NCI-H774 (cell line): ENCODE measurements at places on chromosomes 5 and 9.
A peak's percentile ranks its signal among the peaks of the same experiment; 100 is the strongest.

DNA sequence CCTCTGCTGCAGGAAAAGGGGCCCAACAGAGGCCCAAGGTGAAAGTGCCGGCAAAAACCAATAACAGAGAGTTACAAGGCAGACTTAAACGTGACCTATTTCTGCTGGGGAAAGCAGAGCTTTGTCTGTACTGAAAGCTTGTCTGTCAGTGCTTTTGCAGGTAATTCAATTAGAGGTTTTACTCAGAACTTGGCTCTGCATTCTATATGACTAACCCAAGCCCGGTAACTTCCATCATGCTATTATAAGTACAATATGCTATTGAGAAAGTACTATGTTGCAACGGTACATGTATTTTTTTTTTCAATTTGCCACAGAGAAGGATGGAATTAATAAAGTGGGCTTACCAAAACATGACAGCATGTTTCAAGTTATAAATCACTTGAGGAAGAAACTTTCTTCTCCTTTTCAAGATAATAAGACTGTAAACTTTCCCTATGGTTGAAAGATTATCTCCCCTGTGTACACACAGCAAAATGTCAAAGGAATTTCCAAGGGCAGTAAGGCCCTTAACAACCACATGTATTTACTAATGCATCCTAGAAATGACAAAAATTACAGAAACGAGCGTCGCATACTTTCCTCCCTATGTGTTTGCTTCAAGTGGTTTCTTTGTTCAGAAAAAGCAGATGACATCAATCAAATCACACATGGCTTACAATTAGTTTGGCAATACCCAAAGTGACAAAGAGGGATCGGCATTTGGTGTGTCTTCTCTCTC lies 282.4 kb downstream of the EFNA5 start:
- no peak for DNase-seq

DNA sequence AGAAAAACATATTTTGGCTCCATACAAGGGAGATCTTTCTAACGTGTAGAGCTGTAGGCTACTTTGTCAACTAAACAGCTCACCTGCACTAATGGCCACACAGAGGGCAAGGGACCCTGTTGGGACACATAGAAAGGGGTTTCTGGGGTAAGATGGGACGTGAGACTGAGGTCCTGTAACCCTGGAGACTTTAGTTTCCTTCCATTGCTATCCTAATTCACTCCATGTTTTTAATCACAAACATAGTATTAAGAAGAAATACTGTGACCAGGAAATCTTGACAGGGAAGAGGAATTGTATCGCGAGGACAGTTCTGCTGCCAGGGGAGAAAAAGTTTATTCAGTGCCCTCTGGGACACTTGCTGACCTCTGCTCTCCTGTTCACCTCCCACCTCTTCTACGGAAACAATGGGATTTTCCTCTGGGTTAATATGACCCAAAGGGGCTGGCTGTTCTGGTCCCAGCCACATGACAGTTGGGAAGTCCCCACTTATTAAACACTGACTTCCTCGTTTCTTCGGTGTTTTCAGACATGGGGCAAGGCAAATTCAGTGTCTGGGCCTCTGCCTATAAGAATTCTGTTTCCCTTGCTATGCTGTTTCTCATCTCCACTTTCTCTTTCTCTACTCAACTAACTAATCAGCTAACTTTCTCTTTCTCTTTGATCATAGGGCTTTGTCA lies 106.9 kb upstream of the SEMA6A start:
- DNase-seq: no peak

DNA sequence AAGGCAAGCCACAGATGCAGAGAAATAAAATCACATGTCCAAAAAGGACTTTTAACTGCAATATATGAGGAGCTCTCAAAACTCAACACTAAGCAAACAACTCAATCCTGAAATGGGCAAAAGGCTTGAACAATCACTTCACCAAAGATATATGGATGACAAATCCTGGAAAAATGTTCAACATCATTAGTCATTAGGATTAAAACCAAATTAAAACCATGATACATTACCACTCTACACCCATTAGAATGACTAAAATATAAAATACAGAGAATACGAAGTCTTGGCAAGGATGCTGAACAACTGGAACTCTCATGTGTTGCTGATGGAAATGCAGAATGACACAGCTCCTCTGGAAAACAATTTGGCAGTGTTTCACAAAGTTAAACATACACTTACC lies 277.4 kb downstream of the TLE1 start:
- no peak for DNase-seq

DNA sequence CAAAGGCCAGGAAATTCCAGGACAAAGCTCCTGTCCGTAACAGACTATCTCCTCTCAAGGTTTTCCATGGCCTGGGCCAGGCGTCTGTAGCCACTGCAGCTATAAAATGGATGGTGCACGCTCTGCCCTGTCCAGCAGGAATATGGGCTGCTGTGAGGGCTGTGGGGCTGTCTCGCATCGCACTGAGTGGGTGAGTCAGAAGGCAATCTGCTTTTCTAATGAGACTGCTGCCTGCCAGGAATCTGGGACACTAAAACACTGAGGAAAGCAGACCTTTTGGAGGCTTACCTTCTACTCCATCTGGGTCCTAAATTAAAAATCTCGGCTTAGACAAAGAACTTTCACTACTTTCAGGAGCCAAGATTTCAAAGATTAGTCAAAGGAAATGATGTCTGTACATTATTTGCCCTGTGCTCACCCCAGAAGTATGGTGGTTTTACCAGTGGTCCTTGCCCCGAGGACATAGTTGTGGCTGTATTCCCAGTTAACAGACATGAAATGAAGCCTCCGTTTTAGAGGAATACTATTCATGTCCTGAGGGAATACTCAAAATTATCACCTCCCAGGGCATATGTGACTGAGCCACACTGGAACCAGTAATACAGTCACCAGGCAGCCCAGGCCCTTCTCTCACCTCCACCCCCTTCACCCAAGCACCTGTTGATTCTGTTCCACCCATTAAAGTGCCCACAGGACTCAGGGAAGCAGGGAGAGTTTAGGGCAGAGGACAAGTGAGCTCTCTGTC lies 56.4 kb downstream of the PFDN1 start:
- DNase-seq: no peak

DNA sequence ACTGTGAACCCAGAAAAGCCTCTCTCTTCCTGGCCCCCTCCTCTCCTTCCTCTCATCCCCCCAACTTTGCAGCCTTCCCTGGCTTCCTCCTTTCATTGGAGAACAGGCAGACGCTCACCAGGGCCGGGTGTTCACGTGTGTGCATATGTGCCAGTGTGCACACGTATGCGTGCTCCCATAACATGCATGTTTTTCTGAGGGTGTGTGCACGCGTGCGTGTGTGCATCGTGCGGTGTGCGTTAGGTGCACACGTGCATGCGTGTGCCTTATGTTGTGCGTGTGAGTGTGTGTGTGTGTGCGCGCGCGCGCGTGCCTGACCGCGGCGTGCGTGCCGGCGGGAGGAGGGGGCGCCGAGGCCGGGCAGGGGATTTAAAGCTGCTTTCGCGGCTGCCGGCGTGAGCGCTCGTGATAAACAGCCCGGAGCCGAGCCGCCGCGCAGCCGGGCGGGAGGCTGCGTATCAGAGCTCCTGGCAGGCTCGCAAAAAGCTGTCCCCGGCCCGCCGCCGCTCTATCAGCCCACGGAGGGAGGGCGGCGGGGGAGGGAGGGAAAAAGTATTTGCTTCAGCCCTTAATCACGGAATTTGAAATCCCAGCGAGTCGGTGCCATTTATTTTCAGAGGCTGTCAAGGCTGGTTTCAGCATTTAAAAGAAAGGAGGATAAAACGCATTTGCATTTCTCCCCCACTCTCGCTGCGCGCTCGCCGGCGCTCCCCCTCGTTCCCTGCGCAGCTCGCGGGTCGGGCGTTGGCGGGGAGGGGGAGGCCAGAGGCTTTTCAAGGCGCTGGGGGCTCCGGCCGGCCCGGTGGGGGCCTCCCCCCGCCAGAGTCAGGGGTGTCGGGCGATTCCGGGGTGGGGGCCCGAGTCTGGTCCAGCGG lies 183.9 kb downstream of the C9orf50 start:
- no peak for DNase-seq

GRCh38 chr9:116269250-116269649 lies 115.7 kb downstream of the PAPPA start:
- no peak for DNase-seq

- no peak for DNase-seq
Measured at GRCh38 chr5:124952566-124952965, 206.1 kb upstream of the ZNF608 start.

GRCh38 chr5:54470128-54470527 lies 14.6 kb downstream of the HSPB3 start:
- no peak for DNase-seq

- DNase-seq: no peak
Measured at GRCh38 chr5:167271081-167271480, 1020.4 kb upstream of the WWC1 start.

DNA sequence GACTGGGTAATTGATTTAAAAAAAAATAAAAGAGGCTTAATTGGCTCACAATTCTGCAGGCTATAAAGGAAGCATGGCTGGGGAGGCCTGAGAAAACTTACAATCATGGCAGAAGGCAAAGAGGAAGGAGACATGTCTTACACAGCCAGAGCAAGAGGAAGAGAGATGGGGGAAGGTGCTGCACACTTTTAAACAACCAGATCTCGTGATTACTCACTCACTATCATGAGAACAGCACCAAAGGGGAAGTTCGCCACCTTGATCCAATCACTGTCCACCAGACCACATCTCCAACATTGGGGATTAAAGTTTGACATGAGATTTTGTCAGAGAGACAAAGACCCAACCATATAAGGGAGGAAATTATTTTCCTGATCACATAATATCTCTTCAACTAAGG lies 138.8 kb upstream of the NR4A3 start:
- DNase-seq: no peak

- DNase-seq: no peak
Measured at GRCh38 chr9:27672718-27673117, 99.4 kb upstream of the C9orf72 start.

DNA sequence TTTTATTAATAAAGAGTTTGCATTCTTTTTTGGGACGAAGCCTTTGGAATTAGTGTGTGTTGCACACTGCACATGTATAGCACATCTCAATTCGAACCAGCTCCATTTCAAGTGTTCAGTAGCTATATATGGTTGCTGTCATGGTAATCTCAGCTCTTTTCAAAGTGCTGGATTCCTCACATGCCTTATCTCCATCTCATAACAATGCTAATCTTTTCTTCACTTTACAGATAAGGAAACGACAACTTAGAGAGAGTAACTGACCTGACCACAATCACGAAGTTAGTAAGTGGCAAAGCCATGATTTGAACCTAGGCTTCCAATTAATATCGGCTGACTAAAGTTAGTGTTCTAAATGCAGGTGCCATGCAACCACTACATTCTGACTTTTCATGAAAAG lies 204.8 kb upstream of the RASEF start:
- no peak for DNase-seq

GRCh38 chr5:109324931-109325330 lies 84.8 kb downstream of the PJA2 start:
- no peak for DNase-seq

- DNase-seq: no peak
Measured at GRCh38 chr5:136210259-136210658, 17.3 kb upstream of the SMIM32 start.

GRCh38 chr5:148998174-148998797 lies 64.6 kb downstream of the SH3TC2 start:
- DNase-seq: peak; percentile 36

- DNase-seq: no peak
Measured at GRCh38 chr9:99385814-99386279, 163.8 kb downstream of the SEC61B start.

DNA sequence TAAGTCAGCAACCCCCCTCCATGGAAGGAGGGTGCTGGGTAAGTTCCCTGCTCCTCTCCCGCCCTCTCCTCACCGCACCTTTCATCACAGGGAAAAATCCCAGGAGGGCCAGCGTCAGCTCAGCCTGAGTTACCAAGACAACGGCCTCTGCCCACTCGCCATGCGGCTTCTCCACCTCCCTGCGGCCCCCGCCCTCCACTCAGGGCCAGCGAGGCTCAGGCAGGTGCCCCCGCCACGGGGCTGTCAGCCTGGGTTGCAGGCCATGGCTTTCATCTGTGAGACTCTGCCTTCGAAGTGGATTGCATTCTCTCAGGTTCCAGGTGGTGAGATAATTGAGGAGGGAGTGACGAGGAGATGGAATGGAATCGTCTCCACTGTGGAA lies 27.2 kb upstream of the LAMC3 start:
- DNase-seq: no peak

DNA sequence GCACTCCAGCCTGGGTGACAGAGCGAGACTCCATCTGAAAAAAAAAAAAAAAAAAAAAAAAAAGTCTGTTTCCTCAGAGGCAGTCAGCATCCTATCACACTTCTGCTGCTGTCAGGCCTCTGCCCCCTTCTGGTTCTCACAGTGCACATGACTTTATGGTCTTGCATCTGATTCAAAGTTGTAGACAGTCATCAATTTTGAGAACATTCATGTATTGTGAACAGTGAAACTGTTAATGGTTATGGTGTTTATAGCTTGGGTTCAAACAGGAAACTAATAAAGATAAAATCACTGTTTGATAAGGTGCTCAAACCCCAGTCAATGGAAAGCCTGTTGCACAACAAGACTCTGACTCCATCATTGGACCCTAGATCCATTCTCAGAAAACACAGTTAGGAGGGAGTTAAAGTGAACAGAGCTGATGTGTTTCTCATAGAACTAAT lies 61.4 kb downstream of the FOXD1 start:
- no peak for DNase-seq

DNA sequence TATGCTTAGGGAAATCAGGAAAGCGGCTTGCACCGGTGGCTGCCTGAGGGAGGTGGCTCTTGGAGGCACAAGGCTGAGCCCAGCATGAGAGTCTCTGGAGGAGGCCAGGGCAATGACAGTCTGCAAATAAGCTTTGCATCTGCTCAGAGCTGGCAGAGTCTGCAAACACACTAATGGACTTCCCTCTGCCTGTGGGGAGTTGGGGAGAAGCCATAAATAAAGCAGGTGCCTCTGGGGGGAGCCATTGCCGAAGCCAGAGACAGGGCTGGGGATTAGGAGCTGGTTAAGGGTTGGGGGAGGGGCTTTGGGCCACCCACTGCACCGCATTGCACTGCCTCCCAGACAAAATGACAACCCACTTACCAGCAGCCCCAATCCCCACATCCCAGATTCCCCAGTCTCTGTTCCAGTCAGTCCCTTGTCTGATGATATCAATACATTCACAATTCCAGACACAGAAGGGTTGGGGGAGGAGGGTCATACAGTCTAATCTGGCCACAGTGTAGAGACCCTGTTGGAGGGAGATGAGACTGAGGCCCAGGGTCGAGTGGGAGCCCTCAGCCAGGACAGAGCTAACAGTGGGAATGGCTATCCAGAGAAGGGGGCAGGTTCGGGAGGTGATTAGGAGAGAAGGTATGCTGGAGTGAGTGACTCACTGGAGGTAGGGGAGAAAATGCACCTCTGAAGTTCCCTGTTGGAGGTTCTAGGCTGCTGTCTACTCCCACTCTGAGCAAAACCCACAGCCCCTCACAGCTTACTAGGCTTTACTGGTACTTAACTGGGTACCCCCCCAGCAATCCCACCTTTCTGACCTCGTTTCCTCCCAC lies 53.7 kb downstream of the PAX5 start:
- peak; percentile 79 for DNase-seq

GRCh38 chr9:127921557-127922120 lies 4.8 kb upstream of the ST6GALNAC4 start:
- peak; percentile 57 for DNase-seq

GRCh38 chr5:169748174-169748573 lies 111.1 kb downstream of the DOCK2 start:
- no peak for DNase-seq

GRCh38 chr5:64790210-64790609 lies 21.5 kb downstream of the CWC27 start:
- DNase-seq: no peak

- DNase-seq: no peak
Measured at GRCh38 chr5:80998590-80998979, 38.4 kb downstream of the RASGRF2 start.

- no peak for DNase-seq
Measured at GRCh38 chr5:35030426-35031100, 17.2 kb downstream of the AGXT2 start.
